ENCODE measurements at places on chromosomes 7 and 10. TPM values are rescaled to one million over a fixed set of nuclear protein-coding genes. Genes with fewer than 3 reads are reported as not detected.

- DNase-seq = no peak
These were observed 22.0 kb downstream of the VWA2 start for GRCh38 chr10:114261076-114261475.

GRCh38 chr7:54917613-54918391 is 101.0 kb upstream of the EGFR start:
- no peak for DNase-seq

CYP2C19 gene
- not detected for total RNA-seq

HIPK2 gene
- 244 TPM for total RNA-seq
